ENCODE measurements at places on chromosomes 6 and 20.

DNA sequence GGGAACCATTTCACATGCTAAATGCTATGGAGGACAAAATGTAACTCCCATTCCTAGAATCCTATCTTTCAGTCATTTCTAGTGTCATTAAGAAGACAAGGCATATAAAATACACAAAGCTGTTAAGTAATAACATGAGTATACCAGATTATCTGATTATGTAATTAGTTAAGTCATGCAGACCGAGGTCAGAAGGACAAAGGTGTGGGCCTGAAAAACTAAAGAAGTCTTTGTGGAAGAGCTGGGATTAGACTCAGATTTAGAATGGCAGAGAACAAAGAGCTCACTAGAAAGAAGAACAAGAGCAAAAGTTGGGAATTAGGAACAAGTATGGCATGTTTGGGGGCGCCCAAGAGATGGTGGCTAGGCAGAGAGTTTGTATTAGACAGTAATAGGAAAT lies 37.0 kb downstream of the EFHC1 start:
- DNase-seq, result no peak

DNA sequence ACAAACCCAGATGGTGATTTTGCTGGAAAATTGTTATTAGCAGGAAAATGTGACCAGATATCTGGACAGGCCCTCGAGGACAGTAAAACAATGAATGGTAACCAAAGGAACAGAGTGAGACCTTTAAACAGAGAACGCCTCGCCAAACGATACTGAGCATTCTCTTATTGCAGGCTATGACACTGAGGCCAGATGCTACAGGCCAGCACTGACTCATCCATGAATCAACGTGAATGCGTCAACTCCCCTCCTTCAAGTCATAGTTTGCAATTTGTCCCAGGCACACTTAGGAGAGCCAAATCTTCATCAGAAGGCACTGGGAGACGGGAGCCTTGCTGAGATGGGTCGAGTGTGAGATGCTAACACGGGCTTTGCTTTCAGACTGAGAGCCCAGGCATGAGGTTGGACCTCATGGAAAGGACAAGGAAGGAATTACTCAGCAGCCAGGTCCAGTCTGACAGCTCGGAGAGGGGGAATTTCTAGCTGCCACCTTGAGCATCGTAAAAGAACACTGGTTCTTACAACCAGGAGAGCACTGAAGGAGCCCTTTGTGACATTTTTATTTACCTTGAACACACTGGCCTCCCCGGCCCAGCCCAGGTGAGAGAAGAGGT lies 60.7 kb downstream of the BMP7 start:
- no peak for DNase-seq

- no peak for DNase-seq
Measured at GRCh38 chr6:33857093-33857931, 53.5 kb upstream of the MLN start.

- peak; percentile 41 for DNase-seq
Measured at GRCh38 chr6:158536891-158537798, 22.7 kb upstream of the TMEM181 start.

- no peak for DNase-seq
Measured at GRCh38 chr20:52231230-52231746, 39.7 kb upstream of the ZFP64 start.

- no peak for DNase-seq
Measured at GRCh38 chr20:19947611-19948264, 69.4 kb upstream of the NAA20 start.

- DNase-seq, result no peak
Measured at GRCh38 chr6:79375635-79376337, 141.3 kb upstream of the HMGN3 start.

GRCh38 chr6:154951345-154952200 lies 43.5 kb upstream of the TIAM2 start:
- no peak for DNase-seq

DNA sequence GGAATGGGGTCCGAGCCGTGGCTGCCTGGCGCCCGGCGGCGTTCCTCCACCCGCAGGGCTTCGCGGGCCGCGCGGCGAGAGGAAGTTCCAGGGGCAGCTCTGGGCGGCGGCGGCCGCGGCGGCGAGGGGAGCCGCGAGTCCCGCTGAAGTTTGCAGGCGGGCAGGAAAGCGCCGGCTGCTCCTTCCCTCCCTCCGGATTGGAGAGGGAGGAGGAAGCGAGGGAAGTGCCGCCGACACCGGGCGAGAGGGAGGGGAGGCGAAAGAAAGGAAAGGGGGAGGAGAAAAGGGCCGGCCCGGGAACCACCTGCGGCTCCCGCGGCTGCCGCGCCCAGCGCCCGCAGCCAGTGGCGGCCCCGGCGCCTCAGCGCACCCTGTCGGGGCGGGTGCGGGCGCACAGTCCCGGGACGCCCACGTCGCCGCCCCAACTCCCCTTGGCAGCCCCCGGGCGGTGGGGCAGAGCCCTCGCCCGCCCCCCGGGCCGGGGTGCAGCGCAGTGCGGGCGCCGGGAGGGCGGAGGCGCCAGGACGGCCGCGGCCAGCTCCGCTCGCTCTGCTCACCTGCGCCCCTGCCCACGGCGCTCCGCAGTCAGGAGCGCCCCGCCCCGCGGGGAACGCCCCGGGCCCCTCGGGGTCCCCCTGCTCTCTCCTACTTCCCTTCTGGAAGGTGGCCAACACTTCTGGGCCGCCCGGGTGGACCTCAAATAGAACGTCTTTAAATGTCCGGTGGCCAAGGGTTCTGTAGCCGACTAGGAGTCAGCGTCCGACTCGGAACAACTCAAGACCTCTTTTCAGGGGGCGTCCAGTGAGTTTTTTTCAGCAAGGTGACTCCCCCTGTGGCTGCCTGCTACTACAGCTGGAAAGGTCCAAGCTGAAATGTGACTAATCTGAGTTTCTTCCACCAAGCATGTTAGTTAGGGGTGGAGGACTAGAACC lies 80.3 kb upstream of the CCDC28A start:
- DNase-seq, result no peak

DNA sequence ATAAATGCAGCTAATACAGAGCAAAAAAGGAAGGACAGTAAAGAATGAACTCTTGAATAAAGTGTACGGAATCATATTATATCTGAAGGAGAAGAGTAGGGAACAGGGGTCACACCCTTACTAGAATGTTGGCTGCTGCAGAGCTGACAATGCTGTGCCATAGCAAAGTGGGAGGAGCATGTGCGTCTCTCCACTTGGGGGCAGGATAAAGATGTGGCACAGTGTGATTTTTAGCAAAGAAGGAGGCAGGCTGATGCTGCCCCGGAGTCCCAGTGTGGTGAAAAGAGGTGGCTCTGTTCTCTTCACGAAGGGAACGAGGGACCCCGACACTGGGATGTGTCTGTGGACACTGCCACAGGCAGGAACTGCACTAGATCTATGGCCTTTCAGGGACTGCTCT lies 67.5 kb downstream of the INSM1 start:
- peak; percentile 30 for DNase-seq

DNA sequence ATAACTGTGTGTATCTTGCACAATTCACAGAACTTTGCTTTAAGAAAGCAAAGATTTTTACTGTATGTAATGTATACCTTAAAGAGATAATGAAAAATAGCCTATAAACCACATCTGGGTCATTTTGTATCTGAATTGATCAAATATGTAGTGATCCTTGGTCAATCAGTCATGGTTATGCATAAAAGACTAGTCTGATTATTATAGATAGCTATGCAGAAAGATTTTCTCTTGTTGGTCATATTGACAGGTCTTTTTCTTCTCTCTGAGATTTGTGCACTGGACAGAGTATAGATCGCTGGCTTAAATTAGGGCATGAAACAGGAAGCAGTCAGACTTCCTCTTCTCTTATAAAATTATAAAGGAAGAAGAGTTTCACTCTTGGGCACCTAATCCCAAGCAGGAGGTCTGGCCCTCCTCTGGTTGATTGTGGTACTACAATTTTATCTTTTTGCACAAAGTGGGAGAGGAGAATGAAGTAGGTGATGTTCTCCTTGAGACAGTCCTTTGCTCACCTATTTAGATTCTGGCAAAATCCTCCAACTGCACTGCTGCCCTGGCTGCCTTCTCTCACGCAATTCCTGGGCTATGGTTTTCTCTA lies 380.9 kb upstream of the RGS17 start:
- DNase-seq, result no peak

- DNase-seq, result no peak
Measured at GRCh38 chr20:1362484-1362883, 30.4 kb downstream of the FKBP1A start.

DNA sequence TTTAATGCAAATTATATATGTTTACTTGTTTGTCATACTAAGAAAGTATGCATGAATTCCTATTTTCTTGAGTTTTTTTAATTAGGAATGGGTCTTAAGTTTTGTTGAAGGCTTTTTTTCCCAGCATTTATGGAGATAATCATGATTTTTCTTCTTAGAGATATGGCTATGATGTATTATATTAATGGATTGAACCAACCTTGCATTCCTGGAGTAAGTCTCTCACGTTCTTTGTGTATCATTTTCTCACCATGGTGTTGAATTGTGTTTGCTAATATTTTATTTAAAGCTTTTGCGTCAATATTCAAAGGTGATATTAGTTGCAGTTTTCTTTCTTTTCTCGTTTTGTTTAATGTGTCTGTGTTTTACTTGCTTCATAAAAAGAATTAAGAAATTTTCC lies 48.4 kb upstream of the SLC35D3 start:
- no peak for DNase-seq

- no peak for DNase-seq
Measured at GRCh38 chr6:15754035-15754705, 91.3 kb upstream of the DTNBP1 start.

- no peak for DNase-seq
Measured at GRCh38 chr20:35511814-35512420, 17.5 kb downstream of the C20orf173 start.

DNA sequence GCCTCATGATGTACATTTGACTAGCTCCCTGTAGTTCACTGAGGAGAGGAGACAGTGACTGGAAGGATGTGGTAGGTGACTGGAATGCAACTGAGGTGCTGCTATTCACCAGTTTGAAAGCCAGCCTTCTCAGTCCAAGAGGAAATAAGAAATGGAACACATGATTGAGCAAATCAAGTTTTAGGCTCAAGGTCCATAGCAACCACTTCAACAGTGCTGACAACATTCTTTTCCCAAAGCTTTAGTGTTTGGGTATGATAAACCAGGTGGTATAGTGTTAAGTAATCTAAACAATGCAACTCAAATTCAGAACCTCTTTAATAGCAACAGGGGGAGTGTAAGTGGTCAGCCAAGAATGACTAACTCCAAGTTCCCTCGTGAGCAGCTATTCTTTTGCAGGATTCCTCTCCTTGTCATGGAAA lies 9.2 kb downstream of the ZHX3 start:
- DNase-seq, result no peak

GRCh38 chr20:10551732-10552724 lies 116.9 kb downstream of the SLX4IP start:
- DNase-seq, result no peak

DNA sequence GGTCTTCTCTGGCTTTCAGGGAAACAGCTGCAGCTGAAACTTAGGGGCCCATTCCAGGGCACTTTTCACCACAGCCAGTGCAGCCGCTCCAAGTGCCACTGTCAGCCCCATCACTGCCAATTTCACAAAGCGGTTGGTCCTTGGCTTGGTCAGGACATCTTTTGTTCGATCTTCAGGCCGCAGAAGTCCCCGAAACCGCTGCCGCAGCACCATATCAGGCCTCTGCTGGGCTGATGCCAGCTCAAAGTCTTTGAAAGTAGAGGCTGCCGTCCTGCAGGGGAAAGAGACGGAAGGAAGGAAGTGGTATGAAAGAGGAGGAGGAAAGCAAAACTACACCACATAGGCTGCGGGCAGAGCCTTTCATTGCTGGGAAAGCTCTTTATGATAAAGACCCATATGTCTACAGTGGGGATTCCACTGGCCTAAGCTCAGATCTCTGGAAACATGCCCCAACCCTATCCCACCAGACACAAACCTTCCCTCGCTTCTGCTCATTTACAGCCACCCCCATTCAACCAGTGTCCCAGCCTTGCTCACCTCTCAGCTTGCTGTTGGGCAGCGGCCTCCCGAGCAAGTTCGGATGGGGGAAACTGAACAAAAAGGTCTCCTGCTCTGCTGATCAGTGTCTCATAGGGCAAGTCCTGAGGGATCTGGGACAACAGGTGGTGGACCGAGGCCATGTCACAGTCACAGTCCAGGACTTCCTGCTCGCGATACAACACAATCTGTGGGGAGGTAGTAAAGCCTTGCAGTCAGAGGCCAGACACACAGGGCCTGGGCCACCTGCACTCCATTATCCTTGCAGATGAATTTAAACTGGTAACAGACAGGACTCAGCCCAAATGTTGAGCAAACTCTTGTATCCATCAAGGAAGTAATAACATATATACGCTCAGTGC lies 23.5 kb downstream of the TBC1D20 start:
- DNase-seq, result no peak

Measured in NCI-H1694 treated with DMSO at 0.1 percent for 48 hours (cell line).